Erythroblast (primary cell): ENCODE measurements at places on chromosomes 11 and 22.

DNA sequence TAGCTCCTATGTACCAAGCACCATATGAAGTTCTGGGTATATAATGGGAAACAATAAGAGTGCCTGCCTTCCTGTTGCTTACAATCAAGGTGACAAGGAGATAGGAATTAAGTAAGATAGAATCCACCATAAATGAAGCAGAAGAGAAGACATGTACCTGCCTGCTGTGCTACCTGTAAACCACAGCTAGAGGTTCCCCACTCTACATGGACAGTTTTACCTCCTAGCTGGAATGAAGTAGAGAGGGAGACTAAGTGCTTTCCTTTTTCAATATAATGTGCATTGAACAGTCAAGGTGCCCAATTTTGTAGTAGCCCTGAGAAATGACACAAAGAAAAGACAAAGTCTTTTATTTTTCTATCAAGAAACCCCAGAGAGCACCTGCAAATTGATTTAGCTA lies 984.6 kb downstream of the DLG2 start:
- DNase-seq = no peak

GRCh38 chr11:89249196-89249595 lies 71.5 kb downstream of the TYR start:
- DNase-seq = no peak

GRCh38 chr22:25057013-25057881 lies 104.7 kb downstream of the KIAA1671 start:
- DNase-seq = peak; percentile 46

- no peak for DNase-seq
These were observed 184.1 kb upstream of the C11orf58 start for GRCh38 chr11:16554361-16554760.

- no peak for DNase-seq
These were observed 4.1 kb downstream of the SUN2 start for GRCh38 chr22:38751422-38752346.

DNA sequence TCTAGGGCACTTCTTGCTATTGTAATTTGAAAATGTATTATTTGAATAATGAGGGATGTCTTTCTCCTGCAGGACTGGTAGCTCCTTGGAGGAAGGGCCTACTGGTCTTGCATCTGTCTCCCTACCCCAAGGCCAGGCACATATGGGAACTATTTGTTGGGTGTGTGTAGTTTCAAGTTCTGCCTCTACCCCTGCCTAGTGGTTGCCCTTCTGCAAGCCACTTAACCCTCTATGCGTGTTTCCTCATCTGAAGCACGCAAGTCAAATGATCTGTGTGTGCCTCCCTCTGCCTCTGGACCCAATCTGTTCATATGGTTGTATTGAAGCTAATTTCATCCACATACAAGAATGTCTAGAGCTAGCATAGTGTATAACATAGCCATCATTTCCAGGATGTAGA lies 67.0 kb downstream of the WNT11 start:
- DNase-seq = no peak

- DNase-seq = peak; percentile 40
These were observed 483.0 kb downstream of the MN1 start for GRCh38 chr22:27318516-27318915.

GRCh38 chr11:97703851-97704250 lies 1314.0 kb downstream of the JRKL start:
- peak; percentile 27 for DNase-seq

- no peak for DNase-seq
These were observed 155.1 kb downstream of the LDLRAD3 start for GRCh38 chr11:36098853-36099375.

GRCh38 chr11:78170874-78171549 lies 17.4 kb downstream of the KCTD21 start:
- DNase-seq = no peak

GRCh38 chr22:30824096-30824495 lies 129.4 kb downstream of the OSBP2 start:
- DNase-seq = no peak

GRCh38 chr11:12008790-12009616 lies 577 bp upstream of the DKK3 start:
- peak; percentile 12 for DNase-seq

- peak; percentile 60 for DNase-seq
These were observed 606 bp downstream of the DRG1 start for GRCh38 chr22:31400023-31400397.

GRCh38 chr11:72190631-72191071 lies 1.3 kb upstream of the FOLR1 start:
- no peak for DNase-seq

- DNase-seq = no peak
These were observed 115.7 kb downstream of the NTM start for GRCh38 chr11:131486100-131486499.

- DNase-seq = no peak
These were observed 23.3 kb upstream of the PPP6R3 start for GRCh38 chr11:68436985-68437926.
